ENCODE measurements at places on chromosomes 4 and X.

- no peak for DNase-seq
Measured at GRCh38 chr4:100428051-100428450, 89.8 kb downstream of the EMCN start.

GRCh38 chr4:76388160-76388908, 32.6 kb downstream of the CCDC158 start:
- no peak for DNase-seq

DNA sequence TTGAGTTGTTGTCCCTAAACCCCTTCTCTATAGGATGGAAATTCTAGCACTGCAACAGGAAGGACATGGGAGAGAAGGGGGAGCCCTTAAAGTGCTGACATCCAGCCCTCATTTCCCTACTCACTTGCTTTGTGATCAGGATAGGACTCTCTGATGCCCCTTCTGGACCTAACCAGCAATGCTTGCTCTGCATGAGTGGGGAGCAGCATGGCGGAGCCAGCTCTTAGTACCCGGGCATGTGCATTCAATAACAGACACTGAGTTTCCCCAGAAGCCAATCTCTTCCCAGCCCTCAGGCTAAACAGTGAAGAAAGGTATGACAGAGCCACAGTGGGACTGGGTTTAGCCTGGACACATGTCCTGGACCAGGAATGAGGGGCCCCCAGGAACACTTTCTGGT, 14.0 kb downstream of the SOD3 start:
- peak; percentile 22 for DNase-seq

DNA sequence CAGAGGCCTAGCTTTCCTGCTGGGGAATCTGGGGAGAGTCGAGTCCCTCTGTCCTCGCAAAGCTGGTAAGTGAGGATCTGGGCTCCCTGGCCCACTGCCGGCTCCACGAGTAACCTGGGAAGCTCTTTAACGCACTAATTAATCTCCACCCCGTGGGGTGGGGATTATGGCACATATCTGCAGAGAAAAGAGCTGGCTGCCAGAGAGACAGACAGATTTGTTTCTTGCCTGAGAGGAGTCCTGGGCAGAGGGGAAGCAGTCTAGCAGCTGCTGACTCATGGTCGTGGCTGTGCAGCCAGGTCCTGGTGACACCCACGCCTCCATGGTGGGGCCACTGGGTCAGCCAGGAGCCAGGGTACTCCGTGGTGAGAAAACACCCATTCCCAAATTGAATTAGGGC, 14.0 kb downstream of the SORCS2 start:
- DNase-seq, result no peak

GRCh38 chrX:15146515-15146914, 123.4 kb downstream of the ASB9 start:
- peak; percentile 24 for DNase-seq

DNA sequence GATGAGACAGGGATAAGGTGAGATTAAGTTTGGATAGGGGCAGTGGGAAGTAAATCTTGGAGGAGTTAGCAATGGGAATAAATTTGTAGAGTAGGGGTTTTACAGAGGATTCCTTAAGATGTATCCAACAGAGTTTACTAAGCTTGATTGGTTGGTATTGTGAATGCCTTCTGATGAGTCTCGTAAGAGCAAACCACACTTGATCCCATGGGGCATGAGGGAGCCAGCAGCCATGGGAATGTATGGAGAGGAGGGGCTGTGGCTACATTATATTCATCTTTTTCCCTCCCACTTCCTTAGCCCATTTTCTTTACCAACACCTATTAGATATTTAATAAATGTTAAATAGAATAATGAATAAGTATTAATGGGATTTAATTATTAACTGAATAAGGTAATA, 126.6 kb upstream of the NDST3 start:
- DNase-seq, result no peak

DNA sequence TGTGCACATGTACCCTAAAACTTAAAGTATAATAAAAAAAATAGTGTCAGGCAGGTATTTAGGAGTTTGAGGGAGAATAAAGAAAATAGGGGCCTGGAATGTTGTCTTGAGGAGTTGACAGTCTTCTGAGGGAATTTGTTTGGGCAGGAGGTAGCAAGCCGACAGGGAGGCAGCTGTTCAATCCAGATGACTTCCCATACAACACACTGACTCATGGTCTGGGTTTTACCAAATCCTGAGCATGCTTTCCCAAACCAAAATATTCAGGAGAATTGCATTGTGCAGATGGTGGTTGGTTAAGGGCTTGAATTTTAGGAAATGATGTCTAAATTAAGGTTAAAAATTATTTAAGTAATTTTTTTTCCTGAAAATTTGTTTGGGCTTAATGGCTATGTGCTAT, 430.0 kb downstream of the INPP4B start:
- DNase-seq, result no peak

- DNase-seq, result no peak
Measured at GRCh38 chr4:147749811-147750321, 18.0 kb downstream of the ARHGAP10 start.

GRCh38 chr4:7838136-7838782, 101.4 kb downstream of the AFAP1 start:
- DNase-seq, result no peak

- DNase-seq, result no peak
Measured at GRCh38 chr4:93719552-93719951, 109.0 kb upstream of the ATOH1 start.

GRCh38 chrX:28058901-28059300, 77.7 kb upstream of the DCAF8L1 start:
- DNase-seq, result no peak

DNA sequence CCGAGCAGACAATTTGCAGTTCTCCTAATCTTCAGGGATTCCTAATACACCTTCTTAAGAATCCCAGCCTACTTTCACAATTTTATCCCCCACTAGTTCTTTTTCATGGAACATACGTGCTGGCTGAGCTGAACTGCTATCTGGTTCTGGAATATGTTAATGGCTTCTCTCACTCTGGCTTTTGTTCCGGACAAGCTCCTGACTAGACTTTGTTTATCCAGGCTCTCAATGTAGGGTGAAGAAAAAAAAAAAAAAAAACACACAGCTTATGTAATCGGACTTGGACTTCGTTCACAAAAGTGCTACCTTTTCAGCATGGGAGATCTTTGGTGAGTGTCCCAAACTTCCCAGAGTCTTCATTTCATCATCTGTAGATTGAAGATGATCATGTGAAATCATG, 555.4 kb upstream of the CPEB2 start:
- DNase-seq, result no peak

- DNase-seq, result no peak
Measured at GRCh38 chr4:28402751-28403150, 1542.1 kb downstream of the STIM2 start.

GRCh38 chr4:127756906-127757305, 25.2 kb upstream of the HSPA4L start:
- DNase-seq, result no peak

- no peak for DNase-seq
Measured at GRCh38 chr4:70062000-70062399, 11.8 kb downstream of the HTN1 start.

DNA sequence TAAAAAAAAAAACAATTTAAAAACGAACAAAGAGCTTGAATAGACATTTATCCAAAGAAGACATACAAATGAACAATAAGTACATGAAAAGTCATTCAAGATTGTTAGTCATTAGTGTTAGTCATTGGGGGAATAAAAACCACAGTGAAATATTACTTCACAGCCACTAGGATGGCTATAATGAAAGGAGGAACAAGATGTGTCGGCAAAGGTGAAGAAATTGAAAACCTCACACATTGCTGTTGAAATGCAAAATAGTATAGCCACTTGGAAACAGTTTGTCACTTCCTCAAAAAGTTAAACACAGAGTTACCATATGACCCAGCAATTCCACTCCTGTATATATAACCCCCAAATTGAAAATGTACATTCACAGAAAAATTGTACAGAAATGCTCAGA, 45.2 kb upstream of the SLC39A8 start:
- peak; percentile 52 for DNase-seq

- DNase-seq, result no peak
Measured at GRCh38 chr4:2574863-2575262, 38.4 kb downstream of the FAM193A start.

DNA sequence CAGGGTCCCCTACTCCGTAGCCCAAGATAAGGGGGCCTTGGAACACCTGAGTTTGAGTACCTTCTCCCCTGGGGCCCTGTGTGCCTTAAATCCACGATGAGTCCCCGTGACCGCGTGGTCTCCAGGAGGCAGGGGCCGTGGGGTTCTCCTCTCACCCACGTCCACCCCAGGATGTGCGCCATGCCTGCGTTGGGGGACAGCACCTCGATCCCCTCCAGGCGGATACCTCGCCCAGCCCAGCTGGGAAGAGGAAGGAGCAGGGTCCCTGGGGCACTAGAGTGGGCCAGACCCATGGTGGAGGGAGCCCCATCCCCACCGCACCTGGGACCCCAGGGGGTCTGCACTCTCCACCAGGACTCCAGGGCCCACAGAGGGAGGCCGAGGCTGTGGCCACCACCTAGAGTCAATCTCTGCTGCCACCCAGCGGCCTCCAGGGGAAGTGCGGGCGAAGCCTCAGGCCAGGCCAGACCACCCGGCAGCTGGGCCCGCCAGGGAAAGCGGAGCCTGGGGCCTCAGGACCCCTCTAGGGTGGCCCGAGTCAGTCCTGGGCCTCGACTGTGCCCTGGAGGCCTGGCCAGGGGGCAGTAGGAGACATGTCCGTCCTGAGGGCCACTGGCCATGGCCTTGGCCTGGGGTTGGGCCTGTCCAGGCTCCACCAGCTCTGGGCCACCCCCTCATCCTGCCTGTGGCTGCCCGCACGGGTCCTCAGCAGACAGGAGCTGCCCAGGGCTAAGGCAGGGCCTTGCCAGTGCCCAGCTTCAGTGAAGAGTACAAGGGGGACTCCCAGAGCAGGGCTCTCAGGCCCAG, 55.0 kb downstream of the FAM53A start:
- DNase-seq, result peak; percentile 70

GRCh38 chrX:150504397-150505182, 63.8 kb upstream of the MTM1 start:
- DNase-seq, result no peak

DNA sequence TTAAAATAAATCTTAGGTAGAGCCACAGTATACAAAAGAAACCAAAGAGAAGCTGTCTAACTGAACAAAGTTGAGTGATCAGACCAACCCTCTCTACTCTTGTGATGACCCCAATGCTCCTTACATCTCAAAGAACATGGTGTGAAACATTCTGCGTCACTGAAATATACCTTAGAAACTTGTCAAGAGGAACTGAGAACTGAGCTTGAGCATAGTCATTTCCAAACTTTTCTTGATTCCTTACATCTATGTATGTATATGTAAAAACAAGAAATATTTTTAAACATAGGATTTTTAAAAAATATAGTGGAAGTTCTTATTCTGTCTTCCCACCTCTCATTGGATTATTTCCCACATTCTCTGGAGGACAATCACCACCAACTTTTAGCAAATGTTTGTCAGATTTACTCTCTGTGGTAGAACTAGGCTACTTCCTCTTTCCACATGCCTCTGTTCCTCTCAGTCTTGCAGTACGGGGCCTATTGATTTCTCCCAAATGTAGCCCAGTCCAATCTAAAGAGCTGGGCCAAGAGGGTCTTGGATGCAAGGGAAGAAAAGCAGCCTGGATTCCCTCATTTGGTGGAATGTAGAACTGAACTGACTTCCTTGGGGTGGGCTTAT, 98.2 kb upstream of the HHIP start:
- no peak for DNase-seq

- DNase-seq, result no peak
Measured at GRCh38 chr4:145540235-145540634, 58.6 kb downstream of the SMAD1 start.

DNA sequence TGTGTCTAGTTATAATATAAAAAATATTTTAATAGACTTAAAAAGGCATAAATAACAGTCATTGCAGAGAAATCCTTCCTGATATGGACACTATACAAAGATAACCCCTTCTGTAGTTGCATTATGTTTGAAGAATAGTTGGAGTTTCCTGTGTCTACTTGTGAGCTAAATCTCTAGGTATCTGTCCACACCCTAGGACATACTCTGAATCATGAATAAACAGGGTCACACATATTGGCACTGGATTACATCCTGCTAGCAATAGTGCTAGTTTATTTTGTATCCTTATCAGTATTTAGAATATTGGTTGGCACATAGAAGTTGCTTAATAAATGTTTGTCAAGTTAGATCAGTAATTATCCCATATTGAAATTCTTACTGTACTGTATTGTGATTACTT, 173.9 kb downstream of the GRXCR1 start:
- no peak for DNase-seq

DNA sequence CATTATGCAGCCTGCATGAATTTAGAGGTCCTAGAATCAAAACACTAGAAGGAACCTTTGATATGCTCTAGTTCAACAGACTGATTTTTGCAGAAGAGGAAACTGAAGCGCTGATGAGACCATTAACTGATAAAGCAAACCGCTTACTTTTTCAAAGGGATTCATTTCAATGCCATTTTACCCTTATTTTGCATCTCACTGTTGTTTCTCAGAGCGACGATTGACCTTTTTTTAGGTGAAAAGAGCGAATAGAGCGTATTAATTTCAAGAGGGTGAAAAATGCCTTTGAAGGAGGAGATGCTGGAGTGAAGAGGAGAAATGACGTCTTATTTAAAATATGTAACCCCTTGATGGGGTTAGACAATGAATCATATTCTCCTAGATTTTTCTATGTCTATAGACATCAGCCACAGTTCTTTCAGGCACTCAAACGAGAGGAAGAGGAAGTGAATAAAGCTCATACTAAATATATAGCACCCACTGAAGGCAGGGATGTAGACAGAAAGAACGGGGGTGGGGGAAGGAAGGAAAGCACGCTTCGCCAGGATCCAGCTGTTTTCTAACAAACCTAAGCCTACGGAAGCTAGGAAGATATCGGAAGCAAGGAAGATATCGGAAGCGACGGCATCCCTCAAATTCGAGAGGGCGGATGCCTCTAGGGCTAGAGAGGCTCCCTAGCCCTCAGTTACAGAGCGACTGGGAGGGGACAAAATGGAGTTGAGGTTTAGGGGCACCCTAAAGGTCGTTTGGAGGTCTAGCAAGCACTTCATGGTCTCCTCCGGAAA, 848 bp downstream of the ACSL4 start:
- DNase-seq, result peak; percentile 59

DNA sequence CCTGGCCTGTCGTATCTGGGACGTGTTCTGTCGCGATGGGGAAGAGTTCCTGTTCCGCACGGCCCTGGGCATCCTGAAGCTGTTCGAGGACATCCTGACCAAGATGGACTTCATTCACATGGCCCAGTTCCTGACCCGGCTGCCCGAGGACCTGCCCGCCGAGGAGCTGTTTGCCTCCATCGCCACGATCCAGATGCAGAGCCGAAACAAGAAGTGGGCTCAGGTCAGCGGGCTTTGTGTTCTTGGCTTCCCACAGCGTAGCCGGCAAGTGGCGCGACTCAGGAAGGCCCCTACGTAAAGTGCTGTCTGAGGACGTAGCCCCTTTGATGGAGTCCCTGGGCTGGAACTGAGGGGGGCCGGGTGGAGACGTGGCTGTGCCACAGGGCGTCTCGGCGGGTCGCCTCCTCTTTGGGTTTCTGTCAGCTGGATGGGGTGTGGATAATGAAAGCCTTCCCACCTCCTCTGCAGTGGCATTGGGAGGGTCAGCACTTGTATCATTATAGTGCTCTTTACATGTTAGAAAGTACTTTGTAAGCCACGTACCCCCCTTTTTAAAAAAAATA, 18.1 kb upstream of the TADA2B start:
- DNase-seq, result no peak

Measured in NAMALWA (cell line).